Right cardiac atrium (tissue), 5 donors: ENCODE measurements at places on chromosomes 2 and 18. TPM values are rescaled to one million over a fixed set of nuclear protein-coding genes. Genes with fewer than 3 reads are reported as not detected.

DNA sequence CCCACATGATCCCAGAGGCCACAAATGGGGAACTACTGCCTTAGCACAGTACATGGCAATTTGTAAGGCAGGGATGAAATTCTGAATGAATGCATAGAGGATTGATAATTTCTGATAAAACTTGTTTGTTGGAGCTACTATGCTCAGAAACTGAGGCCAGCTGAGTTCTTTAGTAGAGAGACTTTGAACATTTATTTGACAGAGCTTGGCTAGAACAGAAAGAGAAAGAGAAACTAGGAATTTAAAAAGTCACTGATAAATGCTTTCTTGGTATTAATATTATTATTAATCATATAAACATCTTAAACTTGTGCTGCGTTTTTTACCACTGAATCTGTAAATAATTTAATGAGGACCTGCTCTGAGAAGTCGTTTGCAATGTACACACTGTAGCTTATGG, 923.7 kb upstream of the CNTNAP5 start:
- DNase-seq: no peak

GRCh38 chr2:189631849-189632248, 29.4 kb upstream of the ASNSD1 start:
- DNase-seq: no peak

GRCh38 chr2:25521665-25522387, 151.6 kb downstream of the DTNB start:
- DNase-seq: no peak

DNA sequence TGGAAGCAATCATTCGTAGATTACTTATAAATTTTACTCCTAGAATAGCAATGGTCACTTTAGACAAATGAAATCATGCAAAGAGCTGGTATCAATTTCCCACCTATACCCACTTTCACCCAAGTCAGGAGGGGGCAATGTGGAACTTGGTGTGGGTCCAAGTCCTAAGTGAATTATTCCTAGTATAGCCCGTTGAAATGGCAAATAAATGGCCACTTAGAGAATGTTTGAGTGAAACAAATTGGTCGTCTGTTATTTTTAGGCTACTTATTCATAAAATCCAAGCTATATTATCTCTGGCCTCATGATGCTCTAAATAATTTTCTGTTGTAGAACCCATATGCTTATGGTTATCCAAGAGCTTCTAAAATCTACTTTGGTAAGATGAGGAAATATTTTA, 98.1 kb downstream of the MYO3B start:
- no peak for DNase-seq

DNA sequence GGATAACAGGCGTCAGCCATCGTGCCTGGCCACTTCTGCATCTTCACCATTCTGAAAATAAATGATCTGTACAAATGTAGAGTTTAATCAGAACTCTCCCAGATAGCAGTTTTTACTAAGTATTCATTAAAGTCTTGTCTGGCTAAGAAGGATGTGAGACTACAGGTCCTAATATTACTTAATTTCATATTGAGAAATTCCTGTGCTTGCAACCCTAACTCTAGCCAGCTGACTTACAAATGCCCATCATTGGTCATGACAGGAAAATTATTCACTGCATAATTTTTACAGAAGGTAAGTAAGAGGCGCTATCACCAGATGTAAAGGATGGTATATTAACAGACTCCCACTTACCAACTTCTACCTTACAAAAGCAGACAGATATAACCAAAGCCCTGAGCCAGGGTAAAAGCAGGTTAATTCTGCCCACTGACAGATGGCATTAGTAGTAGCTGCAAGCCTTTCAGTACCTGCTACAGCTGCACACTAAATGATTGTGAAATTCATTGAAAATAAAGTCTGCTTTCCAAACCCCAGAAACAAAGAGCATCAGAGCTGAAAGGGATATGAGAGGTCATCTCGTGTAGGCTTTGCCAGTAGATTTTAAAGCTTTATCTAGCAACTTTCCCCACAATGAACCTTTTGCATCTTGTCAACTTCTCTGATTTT, 271.3 kb upstream of the STON1 start:
- no peak for DNase-seq

DNA sequence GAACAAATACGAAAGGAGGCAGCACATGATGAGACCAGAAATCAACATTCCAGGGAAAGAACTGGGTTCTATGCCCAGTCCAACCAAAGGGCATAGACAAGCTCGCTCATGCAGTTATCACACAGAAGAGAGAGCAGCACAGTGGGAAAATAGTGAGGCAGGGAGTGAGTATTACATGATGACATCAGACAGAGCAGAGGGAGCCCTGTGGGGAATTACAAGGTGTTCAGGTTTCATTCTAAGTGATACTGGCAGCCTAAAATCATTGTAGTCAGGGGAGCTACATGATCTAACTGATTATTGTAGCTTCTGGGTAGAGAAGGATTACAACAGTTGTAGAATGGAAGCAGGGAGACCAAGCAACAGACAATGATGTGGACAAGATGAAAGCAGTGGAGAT, 658.5 kb downstream of the ARHGAP15 start:
- DNase-seq: no peak

DNA sequence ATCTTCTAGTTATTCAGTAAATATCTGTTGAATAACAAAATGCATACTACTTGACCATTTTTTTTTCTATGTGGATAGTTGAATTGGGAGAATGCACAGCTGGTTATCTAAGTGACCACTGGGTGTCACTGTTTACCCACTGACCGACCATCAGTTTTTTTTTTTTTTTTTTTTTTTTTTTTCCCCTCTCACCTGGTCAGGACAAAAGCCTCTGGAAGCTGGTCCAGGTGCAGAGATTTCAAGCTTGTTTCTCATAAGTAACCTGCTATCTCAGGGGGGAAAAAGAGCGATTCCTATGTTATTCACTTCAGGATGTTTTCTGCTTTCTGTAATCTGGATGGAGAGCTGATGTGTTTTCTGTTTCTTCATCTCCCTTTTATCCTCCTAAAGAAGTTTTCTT, 256.0 kb downstream of the DCDC2C start:
- DNase-seq: no peak

- no peak for DNase-seq
Measured at GRCh38 chr2:8379549-8379948, 302.3 kb upstream of the ID2 start.

GRCh38 chr2:43084699-43085091, 141.7 kb downstream of the ZFP36L2 start:
- DNase-seq: peak; percentile 91

DNA sequence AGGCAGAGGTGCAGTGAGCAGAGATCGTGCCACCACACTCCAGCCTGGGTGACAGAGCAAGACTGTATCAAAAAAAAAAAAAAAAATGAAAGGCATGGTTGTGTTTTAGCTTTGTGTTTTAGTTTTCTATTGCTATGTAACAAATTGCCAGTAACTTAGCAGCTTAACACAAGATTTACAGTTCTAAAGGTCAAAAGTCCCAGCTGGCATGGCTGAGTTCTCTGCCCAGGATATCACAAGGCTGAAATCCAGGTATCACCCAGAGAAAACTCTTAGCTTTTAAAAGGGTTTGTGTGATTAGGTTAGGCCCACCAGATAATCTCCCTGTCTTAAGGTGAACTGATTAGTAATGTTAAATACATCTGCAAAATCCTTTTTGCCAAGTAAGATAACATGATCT, 107.7 kb upstream of the YPEL5 start:
- no peak for DNase-seq

GRCh38 chr2:240259924-240260529, 119.6 kb upstream of the OTOS start:
- DNase-seq: no peak

GRCh38 chr2:101961338-101962191, 30.2 kb upstream of the IL1R2 start:
- DNase-seq: peak; percentile 93

- DNase-seq: no peak
Measured at GRCh38 chr2:95388091-95388692, 14.3 kb upstream of the FAHD2A start.

DNA sequence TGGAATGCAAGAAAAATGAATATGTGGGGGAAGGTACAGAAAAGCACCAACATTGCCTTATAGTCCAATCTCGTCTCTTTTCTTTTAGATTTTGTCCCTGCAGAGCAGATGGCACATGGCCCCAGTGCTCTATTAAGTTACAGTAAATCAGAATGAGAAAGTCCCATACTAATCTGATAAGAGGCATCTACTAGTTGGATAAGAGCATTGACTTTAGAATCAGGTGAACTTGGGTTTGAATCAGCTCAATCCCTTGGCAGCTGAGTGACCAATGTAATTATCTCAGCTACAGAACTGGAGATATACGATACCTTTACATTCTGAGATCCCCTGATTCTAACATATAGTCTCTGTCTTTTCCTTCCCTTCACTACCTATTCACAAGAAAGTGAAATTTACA, 54.8 kb upstream of the PDE1A start:
- DNase-seq: no peak

DNA sequence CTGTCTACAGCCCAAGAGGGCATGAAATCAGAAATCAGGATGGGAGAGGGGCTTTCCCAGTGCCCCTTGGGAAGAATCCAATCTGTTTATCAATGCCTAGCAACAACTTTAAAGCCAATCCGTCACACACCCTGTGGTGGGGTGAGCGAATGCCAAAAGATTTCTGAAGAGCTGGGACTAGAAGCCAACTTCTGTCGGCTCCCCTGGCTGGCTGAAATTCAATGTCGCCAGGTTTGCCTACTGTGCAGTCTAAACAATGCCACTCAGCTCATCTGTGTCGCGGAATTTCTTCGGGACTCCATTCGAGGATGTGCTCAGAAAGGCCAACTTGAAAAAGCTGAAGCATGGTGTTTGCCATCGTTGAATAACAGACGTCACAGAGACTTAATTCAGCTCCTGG, 31.5 kb upstream of the NCKAP5 start:
- DNase-seq: peak; percentile 27

DNA sequence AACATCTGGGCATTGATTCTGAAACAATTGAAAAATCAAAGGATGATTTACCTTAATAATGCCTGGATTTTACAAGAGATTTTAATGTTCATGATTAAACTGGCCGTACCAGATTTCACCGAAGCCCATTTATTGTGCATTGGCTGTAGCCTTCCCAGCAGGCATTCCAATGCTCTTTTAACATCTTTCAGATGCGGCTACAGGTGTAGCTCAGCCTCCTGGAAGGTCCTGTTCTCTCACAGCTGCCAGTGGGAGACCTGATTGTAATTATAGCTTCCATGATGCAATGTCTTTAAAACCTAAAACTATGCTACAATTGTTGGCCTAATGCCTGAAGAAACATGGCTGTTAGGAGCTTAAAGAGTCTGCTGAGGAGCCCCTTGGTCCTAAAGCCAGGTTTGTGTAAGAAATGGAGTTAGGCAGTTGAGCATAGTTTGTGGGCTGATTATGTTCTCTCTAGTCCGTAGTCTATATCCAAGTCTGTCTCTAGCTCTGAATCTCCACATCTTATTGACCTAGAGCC, 147.4 kb downstream of the CERS6 start:
- no peak for DNase-seq

AAK1 gene
- total RNA-seq: 51.2 TPM

ALKAL2 gene
- total RNA-seq: 0.20 TPM

RAPGEF4 gene
- total RNA-seq: 7.1 TPM

KCNE4 gene
- 5.0 TPM for total RNA-seq

RGPD4 gene
- total RNA-seq: 0.11 TPM

PRSS56 gene
- total RNA-seq: not detected

SLC16A14 gene
- total RNA-seq: 5.8 TPM
